ENCODE measurements at places on chromosomes 12 and 14.

DNA sequence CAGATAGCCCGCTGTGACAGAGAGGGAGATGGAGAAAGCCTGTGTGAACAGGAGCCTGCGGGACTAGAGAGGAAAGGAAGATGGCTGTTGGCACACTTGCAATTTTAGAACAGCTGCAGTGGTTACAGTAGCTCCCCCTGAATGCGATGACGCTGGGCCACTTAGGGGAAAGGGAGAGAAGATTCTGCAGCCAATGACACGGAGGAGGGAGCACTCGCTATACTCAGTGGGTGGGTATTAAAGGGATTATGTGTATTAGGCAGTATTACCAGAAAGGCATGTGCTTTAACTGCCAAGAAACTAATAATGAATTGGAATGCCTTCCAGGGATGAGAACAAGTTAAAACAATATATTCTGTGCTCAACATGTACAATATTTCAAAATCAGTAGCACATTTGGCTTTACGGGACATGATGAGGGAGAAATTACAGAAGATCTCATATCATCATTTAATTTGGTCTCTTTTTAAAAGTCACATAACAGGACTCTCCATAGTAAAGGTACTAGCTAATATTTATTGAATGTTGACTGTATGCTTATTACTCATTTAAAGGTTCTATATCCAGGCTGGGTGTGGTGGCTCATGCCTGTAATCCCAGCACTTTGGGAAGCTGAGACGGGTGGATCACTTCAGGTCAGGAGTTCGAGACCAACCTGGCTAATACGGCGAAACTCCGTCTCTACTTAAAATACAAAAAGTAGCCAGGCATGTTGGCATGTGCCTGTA is 35.9 kb upstream of the FOS start:
- no peak for DNase-seq

- peak; percentile 84 for DNase-seq
Observed at GRCh38 chr14:37172024-37172869, at the start of gene SLC25A21. SLC25A21 (minus strand) TSS chr14:37172606.

DNA sequence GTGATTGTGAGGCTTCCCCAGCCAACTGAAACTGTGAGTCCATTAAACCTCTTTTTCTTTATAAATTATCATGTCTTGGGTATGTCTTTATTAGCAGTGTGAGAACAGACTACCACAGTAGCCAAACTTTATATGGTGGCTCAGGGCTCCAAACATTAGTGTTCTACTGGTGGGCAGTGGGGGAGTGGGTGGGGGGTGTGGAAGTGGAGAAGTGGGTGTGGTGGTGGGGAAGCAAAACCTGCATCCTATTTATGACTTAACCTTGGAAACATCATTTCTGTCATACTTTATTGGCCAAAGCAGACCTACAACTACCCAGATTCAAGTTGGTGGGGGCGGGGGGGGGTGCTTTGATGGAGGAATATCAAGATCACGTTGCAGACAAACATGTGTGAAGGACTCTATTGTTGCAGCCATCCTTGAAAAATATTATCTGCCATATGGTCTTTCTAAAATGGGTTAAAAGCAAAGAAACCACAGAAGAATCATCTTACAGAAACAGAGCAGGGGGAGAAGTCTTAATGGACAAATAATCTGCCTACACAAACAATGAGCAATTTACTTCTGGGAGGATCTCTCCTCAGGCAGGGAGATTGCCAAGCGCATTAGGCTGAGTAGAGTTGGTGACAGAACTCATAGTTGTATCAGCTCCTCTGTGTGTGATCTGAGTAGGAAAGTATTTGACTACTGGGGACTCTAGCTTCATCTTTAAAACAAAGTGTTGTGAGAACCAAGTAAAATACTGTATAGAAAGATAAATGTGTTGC is 1.4 kb upstream of the PWP1 start:
- DNase-seq: no peak

DNA sequence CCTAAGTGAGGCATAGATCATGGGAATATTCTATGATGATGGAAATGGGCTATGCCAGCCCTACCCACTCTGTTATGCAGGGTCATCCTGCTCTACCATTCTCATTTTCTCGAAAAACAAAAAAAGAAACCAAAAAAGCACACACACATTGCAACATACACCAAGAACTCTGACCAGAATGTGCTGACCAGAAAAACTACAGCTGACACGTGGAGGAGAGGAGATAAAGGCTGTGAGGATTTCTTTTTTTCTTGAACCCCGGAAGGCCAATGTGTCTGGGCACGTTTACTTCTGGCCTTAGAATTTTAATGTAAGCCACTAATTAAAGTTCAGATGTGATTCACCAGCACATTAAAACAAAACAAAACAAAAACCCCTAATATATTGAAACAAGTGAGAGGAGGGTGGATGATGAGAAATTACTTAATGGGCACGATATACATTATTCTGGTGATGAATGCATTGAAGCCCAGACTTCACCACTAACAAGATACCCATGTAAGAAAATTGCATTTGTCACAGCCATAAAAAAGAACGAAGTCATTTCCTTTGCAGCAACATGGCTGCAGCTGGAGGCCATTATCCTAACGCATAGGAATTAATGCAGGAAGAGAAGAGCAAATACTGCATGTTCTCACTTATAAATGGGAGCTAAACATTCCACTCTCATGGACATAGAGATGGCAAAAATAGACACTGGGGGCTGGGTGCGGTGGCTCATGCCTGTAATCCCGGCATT is 66.3 kb upstream of the PLEKHG3 start:
- DNase-seq: no peak

DNA sequence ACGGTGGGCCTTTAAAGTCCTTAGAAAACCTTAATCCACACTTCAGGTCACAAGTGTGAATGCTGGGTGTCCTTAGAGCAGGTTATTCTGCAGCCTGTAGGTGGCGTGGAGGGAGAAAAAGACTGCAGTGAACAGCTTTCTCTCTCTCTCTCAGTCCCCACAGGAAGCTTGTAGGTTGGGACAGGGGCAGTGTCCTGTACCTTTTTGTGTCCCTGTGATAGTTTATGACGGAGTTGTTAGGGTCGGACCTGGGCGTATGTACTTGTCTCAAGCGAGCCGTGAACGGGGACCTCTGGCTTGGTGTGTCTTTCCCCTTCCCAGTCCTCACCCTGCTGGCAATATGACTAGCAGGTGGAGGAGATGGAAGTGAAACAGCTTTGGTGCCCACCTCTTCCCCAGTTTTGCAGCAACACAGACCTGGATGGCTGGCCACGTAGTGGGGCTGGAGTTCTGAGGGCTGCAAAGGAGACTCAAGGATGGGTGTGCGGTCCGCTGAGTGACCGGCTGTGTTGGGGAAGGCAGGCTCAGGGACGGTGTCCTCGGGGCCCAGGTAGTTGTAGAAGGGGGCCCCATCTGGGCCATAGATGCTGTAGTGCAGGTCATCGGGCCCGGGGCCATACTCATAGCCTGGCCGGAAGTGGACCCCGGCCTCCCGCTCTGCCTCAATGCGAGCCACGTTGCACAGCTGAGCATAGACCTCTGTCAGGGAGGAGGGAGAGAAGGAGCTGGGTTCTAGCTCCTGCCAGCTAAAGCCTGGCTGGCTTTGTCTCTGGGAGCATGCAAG is 8.9 kb downstream of the ISCA2 start:
- peak; percentile 46 for DNase-seq

GRCh38 chr12:48736456-48736855 is 19.9 kb upstream of the CCNT1 start:
- no peak for DNase-seq

DNA sequence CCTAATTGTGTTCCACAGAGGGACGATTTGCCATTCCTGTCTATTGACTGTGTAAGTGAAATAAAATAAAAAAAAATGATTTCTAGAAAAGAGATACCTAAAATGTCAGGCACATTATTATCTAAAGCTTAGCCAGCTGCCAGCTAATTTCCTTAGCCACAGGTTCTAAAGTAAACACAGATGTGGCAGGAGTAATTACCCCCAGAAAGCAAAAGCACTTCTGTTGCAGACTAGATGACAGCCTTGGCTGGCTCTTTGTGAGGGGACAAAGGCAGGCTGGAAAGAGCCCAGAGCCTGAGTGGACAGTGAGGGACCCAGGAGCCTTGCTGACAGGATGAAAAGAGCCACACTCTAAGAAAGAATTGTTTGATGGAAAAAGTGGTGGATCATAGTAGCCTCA is 418.1 kb downstream of the LRIG3 start:
- no peak for DNase-seq

DNA sequence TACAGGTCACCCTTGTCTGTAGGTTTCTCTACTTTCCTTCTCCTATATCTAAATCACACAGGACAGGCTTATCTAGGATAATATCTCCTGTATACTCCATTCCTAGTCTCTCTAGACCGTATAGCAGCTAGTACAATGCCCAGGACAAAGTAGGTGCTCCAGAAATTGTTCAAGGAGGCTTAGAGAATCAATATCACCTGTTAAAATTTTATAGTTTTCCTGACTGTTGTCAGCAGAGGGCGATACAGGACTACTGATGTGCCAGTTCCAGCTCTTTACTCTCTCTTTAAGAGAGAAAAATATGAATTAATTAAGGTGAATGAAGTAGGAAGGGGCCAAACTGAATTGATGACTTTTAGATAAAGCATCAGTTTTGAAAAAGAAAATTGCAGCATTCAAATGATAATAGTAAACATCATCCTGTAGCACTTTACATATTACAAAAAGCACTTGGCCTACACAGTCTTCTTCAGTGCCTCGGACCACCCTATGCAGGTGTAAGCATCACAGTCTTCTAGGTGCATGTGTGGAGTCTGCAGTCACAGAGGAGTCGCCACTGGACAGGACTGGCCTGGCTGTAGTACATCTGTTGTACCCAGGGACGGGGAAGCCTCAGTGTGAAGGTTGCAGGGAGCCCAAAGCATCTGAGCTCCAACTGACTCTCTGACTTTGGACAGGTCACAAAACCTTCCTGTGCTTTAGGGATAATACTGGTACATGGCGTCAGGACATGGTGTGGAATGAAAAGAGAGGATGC is 61.9 kb upstream of the MAX start:
- DNase-seq: peak; percentile 55

- peak; percentile 43 for DNase-seq
Observed at GRCh38 chr14:50961605-50962221, 17.4 kb upstream of the PYGL start.

- DNase-seq: no peak
Observed at GRCh38 chr12:28014196-28014595, 41.7 kb upstream of the PTHLH start.

DNA sequence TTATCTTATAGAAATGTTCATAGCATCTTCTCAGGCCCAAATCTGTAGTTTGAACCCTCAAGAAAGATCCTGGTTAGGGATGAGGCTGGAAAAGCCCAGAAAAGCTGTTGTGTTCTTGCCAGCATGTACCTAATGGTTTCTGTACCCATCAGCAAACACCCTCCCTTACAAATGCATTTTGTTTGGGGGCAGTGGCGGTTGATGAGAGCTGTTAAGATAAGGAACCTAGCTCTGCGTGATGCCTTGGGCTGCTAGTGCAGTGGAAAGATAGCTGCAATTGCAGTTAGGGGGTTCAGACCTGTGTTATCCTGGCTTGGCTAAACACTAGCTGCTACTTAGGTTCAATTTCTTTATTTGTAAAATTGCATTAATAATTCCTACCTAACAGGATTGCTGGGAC is 3.6 kb downstream of the TPH2 start:
- DNase-seq: no peak

DNA sequence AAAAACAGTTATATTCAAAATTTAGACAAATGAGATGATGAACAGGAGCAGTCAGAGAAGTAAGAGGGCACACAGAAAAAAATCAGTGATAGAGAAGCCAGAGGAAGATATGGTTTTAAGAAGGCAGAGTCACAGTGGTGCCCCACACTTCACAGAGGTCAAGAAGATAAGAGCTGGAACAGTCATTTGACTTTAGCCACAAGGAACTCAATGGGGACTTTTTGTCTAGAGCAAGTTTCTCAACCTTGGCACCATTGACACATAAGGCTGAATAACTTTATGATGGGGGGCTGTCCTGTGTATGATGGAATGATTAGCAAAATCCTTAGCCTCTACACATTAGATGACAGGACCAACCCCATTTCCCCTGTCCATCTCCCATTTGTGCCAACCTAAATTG is 172.8 kb upstream of the PLEKHG7 start:
- DNase-seq: no peak

DNA sequence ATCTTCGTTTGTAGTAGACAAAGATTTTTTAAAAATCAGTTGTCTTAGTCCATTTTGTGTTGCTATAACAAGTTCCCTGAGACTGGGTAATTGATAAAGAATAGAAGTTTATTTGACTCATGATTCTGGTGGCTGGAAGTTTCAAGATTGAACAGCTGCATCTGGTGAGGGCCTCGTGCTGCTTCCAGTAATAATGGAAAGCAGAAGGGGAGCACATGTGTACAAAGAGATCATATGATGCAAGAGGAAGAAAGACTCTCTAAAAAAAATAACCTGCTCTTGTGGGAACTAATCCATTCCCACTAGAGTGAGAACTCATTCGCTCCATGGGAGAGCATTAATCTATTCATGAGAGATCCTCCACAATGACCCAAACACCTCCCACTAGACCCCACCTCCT is 24.8 kb downstream of the MUCL1 start:
- no peak for DNase-seq

DNA sequence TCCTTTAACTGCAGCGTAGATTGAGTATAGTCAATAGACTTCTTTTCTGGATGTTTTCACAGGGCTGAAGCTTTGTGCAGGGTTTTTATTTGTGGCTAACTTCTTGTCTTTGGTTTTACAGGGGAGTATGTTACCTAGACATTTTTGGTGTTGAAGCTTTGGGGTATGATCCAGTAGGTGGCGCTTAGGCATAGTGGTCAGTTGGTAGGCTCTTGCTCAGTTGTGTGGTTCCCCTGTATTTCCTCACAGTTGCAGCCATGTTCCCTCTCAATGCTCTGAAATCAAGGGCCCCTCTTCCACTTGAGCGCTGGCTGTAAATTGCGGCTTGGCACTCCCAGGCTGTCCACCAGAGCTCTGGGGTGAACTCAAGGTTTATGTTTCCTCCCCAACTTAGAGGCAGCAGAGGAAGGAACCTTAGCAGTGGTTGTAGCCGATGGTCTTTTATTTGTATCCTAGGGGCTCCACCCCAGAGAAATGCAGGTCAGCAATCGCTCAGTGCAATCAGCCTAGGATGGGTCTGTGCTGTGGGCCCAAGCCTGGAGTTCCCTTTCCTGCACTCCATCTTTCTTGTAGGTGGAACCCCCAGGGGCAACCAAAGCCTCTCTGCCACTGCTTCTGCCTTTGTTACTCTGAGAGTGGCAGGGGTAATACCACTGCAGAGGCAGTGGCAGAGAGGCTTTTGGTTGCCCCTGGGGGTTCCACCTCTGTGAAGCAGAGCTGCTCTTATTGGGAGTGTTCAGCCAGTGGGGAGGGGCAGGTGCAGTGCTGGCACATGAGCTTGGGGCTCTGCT is 55.1 kb downstream of the CMAS start:
- peak; percentile 50 for DNase-seq

GRCh38 chr14:92951912-92952471 is 29.0 kb downstream of the CHGA start:
- peak; percentile 87 for DNase-seq
